CD4-positive, alpha-beta T cell treated with Interleukin-2 at 100 ng/mL for 4 hours (primary cell): ENCODE measurements at places on chromosomes 5 and 9.

- DNase-seq, result no peak
These were observed 697.3 kb downstream of the CETN3 start for GRCh38 chr5:89712134-89712700.

- DNase-seq, result no peak
These were observed 23.5 kb downstream of the TBC1D2 start for GRCh38 chr9:98231770-98232478.

DNA sequence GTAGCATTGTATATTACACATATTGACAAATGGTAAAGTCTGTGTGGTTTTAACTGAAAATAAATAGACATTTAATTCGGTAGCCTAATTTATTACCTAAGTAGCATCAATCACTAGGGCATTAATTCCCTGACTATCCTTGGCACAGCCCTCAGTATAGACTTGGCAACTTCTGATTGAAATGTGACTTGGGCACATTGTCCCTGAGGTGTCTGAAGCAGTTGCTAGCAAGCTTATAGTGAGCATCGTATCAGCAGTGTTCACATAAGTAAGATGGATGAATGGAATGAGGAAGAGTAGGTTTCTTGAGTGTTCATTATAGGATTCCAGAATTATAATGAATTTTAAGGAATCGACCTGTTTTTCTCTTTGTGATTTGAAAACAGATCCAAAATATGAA, 16.1 kb downstream of the LURAP1L start:
- no peak for DNase-seq

DNA sequence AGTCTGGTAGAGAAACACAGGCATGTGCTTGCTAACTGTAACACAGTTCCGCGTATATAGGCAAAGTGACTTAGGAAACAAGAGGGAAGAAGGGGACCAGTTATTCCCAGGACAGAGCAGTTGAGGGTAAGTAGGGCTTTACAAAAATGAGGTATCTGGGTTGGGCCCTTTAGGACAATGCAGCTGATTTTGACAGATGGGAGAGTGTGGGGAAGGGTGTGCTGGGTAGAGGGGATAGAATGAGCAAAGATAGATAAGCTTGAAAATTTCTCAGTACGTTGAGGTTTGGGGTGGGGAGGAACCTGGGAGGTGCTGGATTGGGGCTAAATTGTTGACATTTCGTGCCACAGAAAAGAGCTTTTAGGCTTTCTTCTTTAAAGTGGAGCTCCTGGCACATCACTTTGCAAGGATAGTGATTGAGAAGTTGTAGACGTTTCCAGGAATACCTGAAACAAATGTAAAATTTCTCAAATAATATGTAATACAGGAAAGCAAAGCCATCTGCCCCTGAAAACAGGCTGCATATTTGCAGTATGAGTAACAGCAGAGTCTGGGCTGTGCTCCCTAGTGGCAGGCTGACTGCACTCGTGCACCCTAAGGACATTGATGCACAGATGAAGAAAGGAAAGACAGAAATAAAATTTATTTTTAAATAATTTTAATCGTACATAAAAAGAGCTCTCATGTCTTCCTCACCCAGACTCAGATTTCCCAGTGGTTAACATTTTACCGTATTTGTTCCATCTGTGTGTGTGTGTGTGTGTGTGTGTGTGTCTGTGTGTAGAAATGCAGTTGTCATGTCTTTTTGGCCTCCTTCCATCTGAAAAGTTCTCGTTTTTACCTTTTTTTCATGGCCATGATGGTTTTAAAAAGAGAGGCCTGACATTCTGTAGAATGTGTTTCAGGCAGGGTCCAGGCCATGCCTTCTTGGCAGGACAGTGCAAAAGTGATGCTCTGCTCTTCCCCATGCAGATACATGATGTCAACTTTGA, 144.9 kb upstream of the DMRT1 start:
- DNase-seq, result no peak
